Astrocyte of the hippocampus (primary cell): ENCODE measurements at places on chromosomes 12 and 14.

- DNase-seq, result no peak
These were observed 314.3 kb downstream of the RAD51B start for GRCh38 chr14:68133856-68134255.

GRCh38 chr12:24133384-24133783 is 183.9 kb upstream of the SOX5 start:
- peak; percentile 8 for DNase-seq

GRCh38 chr12:28097221-28097620 is 93.0 kb upstream of the CCDC91 start:
- DNase-seq, result no peak

GRCh38 chr14:64654901-64655300 is 49.3 kb upstream of the PLEKHG3 start:
- DNase-seq, result no peak

DNA sequence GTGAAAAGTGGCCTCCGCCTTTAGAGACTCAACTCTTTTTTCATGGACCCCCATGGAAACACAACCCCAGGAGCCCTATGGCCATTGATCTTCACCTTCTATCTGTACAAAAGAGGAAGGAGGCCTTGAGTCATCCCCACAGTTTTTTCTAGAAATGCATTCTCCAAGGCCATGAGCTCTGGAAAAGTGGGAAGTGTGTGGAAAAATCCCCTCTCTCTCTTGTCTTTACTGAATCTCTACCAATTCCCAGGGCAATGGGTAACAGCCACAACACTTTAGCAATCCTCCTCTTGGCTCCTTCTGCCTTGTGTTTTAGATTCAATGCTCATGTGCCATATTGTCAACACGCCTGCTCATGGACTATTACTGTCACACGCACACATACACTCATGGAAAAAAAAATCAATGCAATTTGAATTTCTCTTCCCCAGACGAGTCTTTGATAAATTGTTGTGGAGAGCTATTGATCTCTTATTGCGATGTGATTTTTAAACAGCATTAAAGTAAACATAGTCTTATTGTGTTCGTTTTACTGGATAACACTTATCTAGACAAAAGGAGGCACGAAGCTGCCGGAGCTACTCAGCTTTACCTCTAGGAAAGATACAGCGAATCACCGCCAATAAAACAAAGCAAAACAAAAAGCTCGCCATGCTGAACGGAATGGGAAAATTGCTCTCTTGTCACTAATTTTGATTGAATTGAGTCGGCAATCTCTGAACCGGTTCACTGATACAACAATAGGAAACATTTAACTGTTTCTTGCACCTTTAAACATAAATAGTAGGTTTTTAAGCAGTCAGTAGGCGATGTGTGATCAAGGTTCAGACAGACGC is 260.3 kb downstream of the VRK1 start:
- DNase-seq, result no peak

DNA sequence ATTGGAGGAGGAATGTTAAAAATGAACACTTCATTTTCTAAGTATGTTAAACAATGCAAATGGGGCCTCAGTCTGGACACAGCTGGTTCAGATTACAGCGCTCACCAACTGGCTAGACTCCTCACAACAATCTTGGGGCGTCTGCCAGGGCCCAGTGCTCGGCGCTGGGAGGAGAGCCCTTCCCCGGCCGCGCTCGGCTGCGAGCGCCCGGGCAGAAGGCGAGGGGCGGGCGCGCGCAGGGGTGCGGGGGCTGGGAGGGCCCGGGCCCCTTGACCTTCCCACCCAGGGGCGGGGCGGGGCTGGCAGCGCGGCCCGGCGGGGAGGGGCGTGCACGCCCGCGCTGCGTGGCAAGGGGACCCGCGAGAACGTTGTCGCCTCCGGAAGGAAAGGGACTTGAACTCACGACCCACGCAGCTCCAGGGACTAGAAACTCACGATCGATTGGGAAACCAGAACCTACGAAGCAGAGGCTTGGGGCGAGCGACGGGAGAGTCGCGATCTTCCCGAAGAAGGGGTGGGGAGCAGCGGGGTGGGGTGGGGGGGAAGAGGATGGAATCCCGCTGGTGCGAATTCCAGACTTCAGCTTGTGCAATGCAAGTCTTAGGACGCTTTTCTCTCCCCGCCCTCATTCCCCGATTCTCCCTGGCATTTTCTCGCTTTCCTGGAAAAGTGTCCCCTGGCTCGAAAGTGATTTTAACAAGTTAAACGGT is at the start of gene FBLN5:
Gene FBLN5 (minus strand): TSS at position 220 of the 710 bp plus-strand sequence. CDS start 465 bp downstream, outside the sequence.
- peak; percentile 88 for DNase-seq

- peak; percentile 23 for DNase-seq
These were observed 77.7 kb upstream of the KITLG start for GRCh38 chr12:88658009-88658408.

GRCh38 chr12:51323966-51324895 is at the start of gene BIN2:
TSS of gene BIN2 (minus strand) at chr12:51324174. CDS start at chr12:51324102, 72 bp downstream.
- DNase-seq, result no peak

- DNase-seq, result peak; percentile 23
These were observed 4.1 kb upstream of the PAX9 start for GRCh38 chr14:36657399-36658122.

GRCh38 chr14:103627073-103628025 is 1.7 kb upstream of the KLC1 start:
- no peak for DNase-seq

DNA sequence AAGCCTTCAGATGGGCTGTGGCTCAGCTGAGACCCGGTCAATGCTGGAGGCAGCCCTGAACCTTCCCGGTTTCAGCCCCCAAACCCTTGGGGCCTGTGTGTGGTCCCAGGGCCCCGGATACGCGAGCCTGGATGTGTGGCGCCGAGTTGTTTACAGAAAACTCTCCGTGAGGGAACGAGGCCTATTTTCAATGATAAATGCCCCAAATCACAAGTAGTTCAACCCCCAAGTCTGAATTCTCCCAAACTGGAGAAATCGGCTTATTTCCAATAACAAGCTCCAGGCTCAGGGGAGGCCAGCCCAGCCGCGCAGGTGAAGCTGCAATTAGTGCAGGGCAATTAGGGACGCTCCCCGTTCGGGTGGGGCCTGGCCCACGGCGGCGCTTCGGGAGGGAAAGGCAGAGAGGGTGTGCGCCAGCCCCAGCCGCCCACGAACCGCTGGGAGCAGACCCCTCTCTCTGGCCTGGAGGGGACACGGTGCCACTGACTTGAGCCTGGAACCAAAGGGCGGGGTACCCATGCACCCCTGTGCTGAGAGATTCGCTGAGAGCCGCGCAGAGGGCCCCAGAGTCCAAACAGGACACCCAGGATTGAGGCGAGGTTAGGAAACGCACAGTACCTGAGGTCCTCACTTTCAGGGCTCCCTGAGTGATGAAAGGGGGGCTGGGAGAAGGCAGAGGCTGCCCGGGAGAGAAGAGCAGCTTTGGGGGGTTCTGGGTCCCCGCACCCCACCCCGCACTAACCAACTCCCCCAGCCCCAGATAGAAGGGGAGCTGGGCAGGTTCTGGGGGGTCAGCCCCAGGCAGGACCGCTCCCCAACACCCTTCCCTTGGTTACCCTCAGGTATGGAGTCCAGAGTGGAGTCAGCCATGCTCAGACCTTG is 14.2 kb upstream of the ANKRD9 start:
- DNase-seq, result no peak

DNA sequence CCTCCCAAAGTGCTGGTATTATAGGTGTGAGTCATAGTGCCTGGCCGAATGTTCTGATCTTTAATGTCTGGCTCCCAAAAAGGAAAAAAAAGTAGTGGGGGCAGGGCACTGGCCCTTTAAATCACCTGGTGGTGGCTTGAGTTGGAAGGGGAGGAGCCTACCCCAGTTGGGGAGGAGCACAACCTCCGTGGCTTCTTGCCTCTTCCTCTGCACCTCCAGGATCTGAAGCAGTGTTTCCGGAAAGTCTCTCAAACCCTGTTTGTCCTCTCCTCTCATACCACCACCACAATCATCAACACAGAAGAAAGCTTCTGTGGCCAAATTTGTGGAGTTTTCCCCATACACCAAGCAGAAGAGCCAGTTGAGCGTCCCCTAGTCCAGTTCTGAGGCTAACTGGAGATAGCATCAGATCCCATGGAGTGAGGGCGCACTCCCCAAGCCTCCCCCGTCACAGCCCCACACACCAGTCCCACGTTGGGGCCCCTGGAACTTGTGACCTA is 24.3 kb upstream of the RCOR1 start:
- DNase-seq, result no peak

- peak; percentile 19 for DNase-seq
These were observed 76.1 kb downstream of the CNTN1 start for GRCh38 chr12:40768125-40768864.

DNA sequence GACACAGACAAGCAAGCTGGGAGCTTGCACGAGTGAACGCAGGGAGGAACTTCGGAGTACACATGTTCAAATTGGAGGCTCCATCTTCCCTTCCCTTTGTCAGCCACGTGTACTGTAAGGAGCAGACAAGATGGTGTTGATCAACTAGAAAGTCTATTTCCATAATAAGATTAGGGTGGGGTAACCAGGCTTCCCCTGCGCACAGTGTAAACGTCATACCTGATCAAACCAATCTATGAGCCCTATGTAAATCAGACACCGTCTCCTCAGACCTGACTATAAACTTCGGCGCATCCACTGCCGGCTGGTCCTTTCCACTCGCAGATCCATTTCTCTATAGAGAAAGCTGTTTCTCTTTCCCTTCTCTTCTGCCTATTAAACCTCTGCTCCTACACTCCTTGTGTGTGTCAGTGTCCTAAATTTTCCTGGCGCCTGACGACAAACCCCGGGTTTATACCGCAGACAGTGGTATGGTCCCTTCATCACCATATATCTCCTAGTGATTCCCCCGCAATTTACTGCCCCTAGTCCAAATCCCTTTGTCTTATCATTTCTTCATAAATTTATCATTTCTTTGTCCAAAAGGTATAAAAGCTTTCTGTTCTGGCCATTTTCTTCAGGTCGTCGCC is 7.5 kb upstream of the ETFBKMT start:
- DNase-seq, result no peak

DNA sequence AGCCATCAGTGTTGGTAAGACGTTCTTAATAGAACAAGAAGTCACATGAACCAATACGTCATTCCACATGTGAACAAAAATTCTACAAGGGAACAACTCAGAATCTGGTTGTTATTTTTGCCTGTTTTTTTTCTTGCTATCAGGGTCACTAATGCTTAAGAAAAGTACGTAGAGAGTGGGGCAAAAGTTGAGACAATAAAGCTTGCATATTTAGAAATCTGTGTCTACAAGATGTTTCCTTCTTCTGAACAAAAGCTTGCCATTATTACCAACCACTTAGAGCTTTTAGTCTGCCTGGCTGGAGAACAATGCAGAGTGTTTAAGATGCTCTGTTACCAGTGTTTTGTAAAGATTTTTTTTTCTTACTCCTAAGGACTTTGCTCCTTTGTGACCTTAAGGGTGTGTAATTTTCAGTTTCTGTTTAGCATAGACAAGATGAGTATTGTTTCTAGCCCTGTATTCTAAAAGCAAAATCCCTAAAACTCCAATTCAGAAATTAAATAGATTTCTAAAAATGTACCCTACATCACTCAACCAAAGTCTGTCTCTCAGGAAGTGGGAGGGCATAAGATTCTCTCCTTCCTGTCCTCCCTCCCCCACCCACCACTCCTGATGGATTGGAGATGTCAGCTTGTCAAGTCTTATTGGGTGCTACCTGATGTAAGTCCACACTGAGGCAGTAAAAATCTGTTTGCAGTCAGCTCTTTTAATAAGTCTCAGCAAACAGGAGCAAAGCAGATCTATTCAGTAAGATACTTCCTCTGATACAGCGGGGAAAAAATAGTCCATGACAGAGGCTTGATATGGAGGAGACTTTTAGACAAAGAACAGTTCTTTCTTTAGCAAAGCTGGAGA is 267.6 kb downstream of the GRIN2B start:
- DNase-seq, result no peak

GRCh38 chr12:100574187-100575074 is 947 bp downstream of the GAS2L3 start:
- DNase-seq, result peak; percentile 65

DNA sequence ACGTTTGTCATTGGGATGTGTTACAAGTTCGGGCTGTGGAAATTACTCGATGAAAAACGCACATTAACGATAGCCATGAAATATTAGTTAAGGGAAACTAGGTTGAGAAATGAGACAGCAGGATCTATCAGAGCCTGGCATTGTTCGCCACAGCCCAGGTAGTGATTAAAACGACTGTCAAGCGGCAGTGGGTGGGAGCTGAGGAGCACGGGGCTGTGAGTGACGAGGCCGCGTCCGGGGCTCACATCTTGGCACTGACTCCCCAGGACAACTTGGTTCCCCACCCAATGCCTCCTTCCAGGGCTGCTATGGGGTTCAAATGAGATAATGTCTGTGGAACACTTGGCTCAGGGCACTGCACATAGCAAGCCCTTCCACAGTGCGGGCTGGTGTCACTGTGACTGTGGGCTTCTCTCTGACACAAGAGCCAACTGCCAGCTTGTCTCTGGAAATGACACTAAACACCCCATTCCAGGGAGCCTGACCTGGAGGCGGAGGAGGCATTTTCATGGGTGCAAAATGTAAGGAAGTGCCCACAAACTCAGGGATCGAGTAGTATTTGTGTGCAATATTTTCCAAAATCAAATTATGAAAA is 19.3 kb downstream of the MMAB start:
- no peak for DNase-seq

DNA sequence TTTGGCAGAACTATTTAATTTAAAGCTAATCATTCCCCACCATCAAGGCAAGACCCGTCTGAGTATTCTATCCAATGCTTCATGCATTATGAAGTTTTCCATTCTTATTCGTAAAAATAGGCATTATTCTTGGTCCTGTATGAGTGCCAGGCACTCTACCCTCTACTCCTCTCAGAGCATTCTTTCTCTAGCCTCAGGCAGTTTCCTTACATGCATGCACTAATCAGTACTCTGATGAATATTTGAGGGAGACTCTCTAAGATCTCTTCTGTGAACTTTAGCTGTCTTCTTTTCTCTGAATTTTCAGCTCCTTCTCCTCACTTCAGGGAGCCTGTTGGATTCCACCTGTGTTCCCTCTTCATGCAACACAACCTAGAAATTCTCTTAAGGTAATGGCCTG is 334.7 kb downstream of the RAD51B start:
- no peak for DNase-seq

DNA sequence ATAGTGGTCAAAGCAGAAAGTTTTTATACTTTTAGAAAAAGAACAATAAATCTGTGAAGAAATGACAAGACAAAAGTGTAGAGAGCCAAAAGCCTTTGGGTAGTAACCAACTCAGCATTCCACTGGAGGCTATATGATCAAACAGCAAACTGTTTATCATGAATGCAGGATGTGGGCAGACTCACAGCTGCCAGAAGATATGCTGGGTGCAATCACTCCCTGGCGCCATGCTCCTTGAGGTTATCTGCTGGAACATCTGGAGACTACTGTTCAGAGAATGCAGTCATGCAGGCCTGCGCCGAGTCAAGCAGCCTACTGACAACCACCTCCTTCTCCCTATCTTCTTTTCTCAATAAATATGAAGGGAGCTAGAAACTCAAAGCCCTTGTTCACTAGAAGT is 49.0 kb upstream of the SLC8A3 start:
- no peak for DNase-seq

DNA sequence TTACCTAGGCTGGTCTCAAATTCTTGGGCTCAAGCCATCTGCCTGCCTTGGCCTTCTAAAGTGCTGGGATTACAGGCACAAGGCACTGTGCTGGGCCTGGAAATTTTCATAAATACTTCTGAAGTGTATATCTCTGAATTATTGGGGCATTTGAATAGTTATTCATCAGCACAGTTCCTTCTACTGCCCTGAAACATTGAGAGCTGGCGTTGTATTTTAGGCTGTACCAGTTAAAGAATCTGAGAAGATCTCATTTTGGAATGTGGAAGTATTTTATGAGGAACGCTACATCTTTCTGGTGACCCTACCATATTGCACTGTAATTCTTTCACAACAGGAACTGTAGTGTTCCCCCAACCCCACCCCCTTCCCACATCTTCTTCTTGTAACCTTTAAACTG is 349.0 kb upstream of the RGS6 start:
- DNase-seq, result peak; percentile 27
